ENCODE measurements at places on chromosomes 5 and 9.

DNA sequence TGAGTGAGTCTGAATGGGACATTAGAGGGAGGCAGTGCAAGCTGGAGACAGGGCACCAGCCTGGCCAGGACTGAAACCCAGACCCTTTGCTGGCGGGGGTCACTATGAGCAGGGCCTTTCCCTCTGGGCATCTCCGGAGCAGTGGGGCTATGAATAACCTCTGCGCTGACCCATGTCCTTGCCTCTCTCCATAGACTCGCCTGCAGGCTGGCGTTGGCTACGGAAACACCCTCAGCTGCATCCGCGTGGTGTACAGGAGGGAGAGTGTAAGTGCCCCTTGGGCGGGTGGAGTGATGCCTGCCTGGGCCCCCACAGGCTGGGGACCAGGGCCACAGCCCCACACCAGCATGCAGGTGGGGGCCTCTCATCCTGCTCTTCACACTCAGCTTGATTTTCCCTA is 15.8 kb downstream of the SLC25A48 start:
- no peaks in the 10 kb centered on the region for H3K4me1 ChIP-seq

- H3K4me3 ChIP-seq = no peak overlapping the region
- no peaks in the 10 kb centered on the region for H3K4me1 ChIP-seq
- no peak for DNase-seq
- H3K27ac ChIP-seq = no peak overlapping the region
- no peaks in the 10 kb centered on the region for H3K27me3 ChIP-seq
These were observed 36.0 kb downstream of the CAMK2A start for GRCh38 chr5:150253416-150254208.

DNA sequence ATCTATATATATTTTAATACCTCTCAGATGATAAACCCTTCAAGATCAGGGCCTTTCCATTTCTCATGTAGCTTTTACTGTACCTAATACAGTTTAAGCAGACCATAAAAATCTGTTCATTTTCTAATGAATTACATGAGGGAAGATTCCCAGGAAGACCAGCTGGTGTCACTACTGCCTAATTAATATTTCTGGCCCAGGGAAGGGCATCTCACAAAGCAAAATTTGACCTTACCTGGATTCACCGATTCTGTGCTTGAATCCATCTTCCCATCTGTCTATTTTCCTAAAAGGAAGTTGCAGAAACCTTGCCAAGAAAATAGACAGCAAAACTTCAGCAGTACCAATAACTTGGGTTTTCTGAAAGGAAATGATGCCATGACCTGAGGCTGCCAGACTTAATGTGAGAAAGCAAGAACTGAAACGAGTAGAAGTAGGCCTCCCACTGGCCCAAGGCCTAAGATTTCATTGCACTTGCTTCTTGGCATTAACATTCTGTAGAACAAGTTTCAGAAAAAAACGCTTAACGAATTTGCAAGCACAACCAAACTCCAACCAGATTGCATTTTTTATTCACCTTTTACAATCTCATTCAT is 83.0 kb upstream of the GLIS3 start:
- H3K27ac ChIP-seq = no peak overlapping the region
- DNase-seq = peak; percentile 33
- H3K27me3 ChIP-seq = no peaks in the 10 kb centered on the region

DNA sequence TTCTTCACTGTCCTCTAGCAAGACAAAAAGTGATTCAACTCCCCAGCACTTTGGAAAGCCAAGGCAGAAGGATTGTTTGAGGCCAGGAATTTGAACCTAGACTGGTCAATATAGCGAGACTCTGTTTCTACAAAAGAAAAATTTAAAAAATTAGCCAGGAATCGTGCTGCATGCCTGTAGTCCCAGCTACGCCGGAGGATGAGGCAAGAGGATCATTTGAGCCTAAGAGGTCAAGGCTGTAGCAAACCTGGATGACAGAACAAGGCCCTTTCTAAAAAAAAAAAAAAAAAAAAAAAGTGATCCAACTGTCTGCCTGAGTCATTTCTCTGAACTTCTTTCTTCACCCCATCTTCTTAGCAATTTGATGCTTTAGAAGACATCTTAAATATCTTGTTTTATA is 12.4 kb downstream of the ITGA2 start:
- H3K4me3 ChIP-seq = no peak overlapping the region
- H3K4me1 ChIP-seq = no peaks in the 10 kb centered on the region
- no peak for DNase-seq
- H3K27me3 ChIP-seq = no peaks in the 10 kb centered on the region
- H3K36me3 ChIP-seq = no peaks in the 10 kb centered on the region

- DNase-seq = no peak
- no peak overlapping the region for H3K4me3 ChIP-seq
- H3K36me3 ChIP-seq = peaks cover 42% of the 10 kb centered on the region
- peaks cover 2% of the 10 kb centered on the region for H3K4me1 ChIP-seq
These were observed 6.3 kb downstream of the GPX3 start for GRCh38 chr5:151026679-151027078.
